ENCODE measurements at places on chromosomes 11 and 22.

GRCh38 chr11:77141034-77141433 lies 13.0 kb downstream of the MYO7A start:
- no peak for DNase-seq

DNA sequence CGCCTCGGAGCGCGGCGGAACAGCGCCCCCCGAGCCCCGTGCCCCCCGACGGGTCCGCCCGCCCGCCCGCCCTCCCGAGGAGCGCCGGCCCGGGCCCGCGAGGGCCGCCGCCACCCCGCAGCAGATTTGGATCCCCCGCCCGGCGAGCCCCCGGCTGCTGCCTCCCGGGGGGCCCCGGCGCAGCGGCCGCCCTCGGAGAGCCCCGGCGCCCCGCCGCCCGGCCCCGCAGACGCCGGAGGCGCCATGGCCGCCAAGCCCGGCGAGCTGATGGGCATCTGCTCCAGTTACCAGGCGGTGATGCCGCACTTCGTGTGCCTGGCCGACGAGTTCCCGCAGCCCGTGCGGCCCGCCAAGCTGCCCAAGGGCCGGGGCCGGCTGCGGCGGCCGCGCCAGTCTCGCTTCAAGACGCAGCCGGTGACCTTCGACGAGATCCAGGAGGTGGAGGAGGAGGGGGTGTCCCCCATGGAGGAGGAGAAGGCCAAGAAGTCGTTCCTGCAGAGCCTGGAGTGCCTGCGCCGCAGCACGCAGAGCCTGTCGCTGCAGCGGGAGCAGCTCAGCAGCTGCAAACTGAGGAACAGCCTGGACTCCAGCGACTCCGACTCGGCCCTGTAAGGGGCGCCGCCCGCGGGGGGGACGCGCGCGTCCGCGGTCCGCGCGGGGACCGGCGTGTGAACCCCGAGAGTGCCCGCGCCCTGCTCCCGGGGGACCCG lies 380 bp downstream of the C11orf96 start:
- DNase-seq = peak; percentile 20

DNA sequence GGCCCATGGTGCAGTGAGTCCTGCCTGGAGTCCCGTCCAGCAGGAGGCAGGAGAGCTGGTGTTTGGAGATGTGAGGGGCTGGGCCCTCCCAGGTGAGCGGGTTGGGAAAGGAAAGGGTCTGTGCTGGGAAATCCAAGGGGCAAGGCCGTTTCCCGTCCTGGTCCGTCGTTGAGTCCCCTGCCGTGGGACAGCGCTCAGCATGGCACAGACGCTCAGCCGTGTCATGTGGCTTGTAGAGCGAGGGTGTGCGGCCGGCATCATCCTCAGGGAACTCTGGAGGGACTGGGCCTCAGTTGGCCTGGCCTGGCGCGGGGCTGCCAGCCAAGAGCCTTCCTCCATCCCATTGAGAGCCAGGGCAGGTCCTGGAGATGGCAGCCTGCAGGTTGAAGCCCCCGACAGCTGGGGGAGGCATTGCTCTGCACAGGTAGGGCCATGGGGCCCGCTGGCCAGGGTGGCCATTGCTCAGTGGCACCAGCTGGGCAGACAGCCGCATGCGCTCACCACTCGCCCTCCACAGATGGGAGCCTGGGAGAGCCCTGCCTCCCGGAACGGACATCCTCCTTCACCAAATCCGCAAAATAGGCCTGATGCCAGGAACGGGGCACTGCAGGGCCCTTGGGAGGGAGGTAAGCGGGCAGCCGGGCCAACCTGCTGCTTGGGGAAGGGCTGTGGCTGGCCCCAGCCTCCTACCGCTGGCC lies 28.7 kb downstream of the KCNQ1 start:
- DNase-seq = no peak

DNA sequence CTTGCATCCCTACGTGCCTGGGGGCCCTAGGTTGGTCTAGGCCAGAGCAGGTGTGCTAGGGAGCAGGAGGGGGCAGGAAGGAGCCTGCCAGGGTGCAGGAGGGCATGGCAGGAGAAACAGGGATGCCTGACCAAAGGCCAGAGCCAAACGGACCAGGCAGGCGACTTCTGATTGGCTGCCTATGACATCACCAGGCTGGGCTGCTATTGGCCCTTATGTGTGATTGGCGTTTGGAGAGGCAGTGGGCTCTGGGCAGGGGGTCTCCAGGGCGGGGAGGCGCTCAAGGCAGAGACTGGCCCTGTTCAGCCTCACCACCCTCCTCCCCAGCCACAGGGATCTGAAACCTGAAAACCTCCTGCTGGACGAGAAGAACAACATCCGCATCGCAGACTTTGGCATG lies 44.4 kb downstream of the MOB2 start:
- peak; percentile 21 for DNase-seq

DNA sequence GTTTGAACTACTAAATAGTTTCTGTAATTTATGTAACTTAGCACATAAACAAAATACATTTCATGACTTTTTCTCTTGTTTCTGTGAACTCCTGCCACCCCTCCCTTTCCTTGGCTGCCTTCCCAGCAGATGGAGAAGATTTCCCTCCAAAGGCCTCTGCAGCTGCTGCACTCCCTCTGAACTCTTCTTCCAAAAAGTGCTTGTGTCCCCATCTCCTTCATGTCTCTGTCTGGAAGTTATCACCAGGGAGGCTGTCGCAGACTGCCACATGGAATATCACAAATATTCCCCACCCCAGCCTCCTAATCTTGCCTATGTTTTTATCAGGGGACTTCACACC lies 1068.3 kb downstream of the OPCML start:
- no peak for DNase-seq

DNA sequence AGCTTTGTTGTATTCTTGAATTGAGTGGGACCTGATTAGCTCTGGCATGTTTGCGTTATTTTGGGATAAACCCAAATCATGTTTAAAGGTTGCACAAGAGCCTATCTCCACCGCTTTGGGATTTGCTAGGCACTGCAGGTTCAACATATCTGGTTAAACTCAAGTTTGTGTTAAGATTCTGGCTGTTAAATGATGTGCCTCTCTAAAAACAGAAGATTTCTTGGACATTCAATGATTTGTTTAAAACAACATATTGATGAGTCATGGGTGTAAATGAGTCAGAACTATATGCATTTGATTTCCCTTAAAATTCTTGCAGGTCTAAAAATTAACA lies 67.4 kb downstream of the AMOTL1 start:
- peak; percentile 3 for DNase-seq

GRCh38 chr11:119470317-119471291 lies 47.6 kb upstream of the THY1 start:
- no peak for DNase-seq

DNA sequence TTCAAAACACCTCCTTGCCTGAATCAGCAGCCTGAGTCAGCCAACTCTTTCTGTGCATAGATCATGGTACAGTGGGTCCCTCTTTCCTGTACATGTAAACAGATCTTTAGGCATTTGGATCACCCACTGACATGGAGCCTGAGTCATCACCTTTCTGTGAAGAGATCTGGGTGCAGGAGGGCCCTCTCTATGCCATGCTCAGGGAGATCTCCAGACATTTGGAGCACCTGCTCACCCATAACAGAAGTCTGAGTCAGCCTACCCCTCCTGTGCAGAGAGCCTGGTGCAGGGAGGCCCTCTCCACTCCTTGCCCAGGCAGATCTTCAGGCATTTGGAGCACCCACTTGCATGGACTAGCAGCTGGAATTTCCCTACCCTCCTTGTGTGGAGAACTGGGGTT lies 56.2 kb upstream of the GLYAT start:
- no peak for DNase-seq

GRCh38 chr11:120200677-120201076 lies 10.2 kb upstream of the OAF start:
- DNase-seq = no peak

- DNase-seq = no peak
Observed at GRCh38 chr11:15278128-15278527, 163.4 kb downstream of the INSC start.

DNA sequence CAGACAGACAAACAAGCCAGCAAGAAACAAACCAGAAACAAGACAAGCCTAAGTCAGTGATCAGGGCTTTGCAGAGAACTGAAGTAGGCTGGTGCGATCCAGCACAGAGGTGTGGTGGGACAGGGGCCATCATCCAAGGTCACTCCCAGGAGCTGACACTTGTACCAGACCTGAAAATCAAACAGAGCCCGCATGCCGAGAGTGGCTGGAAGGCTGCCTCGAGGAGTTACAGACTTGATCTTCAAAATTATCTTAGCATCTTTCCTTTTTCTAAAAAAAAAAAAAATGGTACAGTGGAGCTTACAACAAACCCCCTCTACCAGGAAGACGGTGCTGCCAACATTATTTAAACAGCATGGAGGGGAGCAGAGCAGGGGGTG lies 8.8 kb upstream of the SCUBE1 start:
- DNase-seq = no peak

GRCh38 chr11:130580891-130581492 lies 132.5 kb downstream of the ADAMTS15 start:
- peak; percentile 2 for DNase-seq

DNA sequence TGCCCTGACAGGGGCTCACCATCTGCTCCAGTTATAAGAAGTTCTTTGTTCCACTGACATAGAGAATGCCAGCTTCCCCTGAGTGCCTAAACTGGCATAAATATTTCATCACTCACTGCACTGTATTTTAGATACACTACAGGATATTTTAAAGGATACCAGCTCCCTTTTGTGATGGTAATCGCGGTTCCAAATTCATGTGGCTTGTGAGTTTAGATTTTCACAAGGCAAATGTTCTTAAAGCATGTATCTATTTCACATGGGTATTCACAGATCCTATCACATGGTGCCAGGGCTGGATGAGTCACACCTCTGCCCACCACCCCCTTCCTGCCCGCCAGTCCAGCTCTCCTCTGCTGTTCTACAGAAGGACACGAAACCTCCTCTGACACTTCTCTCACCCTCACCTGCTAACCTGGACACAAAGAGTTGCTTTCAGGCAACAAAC lies 105.5 kb downstream of the KCNC1 start:
- DNase-seq = no peak

GRCh38 chr11:78645226-78646202 lies 70.8 kb upstream of the NARS2 start:
- DNase-seq = peak; percentile 55

- no peak for DNase-seq
Observed at GRCh38 chr11:6746626-6747025, 25.1 kb downstream of the OR2AG2 start.

DNA sequence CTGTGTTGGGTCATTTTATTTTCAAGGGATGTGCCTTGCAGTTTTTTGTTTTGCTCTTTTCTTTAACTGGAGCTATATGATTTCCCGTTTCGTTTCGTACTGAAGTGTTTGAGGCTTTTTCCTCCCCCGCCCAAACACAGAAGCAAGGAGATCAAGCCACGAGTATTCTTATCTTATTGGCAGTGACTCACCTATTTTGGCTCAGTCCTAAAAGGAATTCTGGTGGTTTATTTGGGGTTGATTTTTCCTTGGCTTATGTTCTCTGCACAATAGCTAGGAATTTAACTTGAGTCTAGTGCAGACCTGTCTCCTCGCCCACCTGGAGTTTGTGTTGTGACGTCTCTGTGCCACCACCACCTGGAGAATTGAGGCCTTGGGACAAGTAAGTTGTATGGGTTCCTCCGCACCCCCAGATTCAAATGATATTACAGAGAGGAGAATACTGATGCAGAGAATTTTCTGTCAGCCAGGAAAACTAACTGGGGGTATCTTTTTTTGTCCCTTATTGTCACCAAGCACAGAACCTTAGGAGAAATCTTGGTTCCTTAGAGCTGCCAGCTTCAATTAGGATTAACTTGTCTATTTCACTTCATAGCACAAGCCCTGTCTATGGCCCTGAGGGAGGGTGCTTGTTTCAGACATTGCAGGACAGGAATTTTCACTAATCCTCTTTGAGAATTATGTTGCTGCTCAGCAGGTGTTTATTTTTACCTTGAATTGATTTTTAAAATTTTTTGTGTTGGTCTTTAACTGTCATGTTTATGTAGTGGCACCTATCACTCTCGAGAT lies 90.4 kb upstream of the BIRC3 start:
- DNase-seq = no peak

GRCh38 chr11:102361086-102362031 lies 14.3 kb downstream of the BIRC2 start:
- DNase-seq = no peak

DNA sequence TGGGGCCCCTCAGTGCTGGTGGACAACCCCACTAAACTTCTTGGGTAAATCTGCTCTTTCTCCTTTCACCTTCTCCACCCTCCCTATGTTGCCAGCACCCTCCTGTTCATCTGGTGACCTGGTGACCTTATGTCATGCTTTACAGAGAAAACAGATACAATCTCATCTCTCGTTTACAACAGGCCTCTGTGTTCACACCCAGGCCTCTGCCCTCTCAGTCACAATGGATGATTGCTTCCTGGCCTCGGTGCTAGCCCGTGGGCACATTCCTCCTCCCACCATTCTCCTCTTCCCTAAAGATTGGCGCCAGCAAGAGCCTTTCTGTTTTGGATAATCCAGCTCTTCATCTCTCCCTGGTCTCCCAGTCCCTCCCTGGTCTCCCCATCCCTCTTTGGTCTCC lies 12.3 kb upstream of the PNPLA3 start:
- DNase-seq = no peak

- no peak for DNase-seq
Observed at GRCh38 chr11:10257478-10257877, 36.5 kb downstream of the SBF2 start.

GRCh38 chr22:46416520-46416871 lies 81.0 kb downstream of the TRMU start:
- DNase-seq = no peak

DNA sequence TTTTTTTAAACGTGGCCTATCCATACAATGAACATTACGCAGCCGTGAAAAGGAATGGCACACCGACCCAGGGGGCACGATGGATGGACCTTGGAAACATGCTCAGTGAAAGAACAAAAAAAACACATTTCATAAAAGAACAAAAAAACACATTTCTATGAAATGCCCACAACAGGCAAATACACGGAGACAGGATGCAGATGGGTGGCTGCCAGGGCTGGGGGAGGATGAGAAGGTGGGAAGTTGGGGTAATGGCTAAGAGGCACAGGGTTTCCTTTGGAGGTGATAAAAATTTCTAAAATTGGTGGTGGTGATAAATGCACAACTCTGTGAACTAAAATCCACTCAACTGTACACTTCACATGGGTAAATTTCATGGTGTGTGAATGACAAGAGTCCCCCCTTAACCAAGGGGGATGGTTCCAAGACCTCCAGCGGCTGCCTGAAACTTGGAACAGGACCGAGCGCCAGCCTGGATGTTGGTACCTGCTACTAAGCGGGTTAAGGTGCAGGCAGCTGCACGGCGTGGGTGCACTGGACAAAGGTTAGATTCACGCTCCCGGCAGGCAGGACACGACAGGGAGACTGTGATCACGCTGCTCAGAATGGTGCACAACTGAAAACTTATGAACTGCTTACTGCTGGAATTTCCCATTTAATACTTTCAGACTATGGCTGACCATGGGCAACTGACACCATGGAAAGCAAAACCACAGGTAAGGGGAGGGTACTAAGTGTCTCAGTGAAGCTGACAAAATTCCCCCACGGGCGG lies 16.5 kb downstream of the BRD1 start:
- no peak for DNase-seq

- no peak for DNase-seq
Observed at GRCh38 chr22:39207141-39208012, 37.4 kb downstream of the PDGFB start.
